ENCODE measurements at places on chromosomes 6 and 20. TPM values are rescaled to one million over a fixed set of nuclear protein-coding genes. Genes with fewer than 3 reads are reported as not detected.
A peak's percentile ranks its signal among the peaks of the same experiment; 100 is the strongest.

The SLC22A7 gene
- polyA plus RNA-seq = 0.05 TPM

DNA sequence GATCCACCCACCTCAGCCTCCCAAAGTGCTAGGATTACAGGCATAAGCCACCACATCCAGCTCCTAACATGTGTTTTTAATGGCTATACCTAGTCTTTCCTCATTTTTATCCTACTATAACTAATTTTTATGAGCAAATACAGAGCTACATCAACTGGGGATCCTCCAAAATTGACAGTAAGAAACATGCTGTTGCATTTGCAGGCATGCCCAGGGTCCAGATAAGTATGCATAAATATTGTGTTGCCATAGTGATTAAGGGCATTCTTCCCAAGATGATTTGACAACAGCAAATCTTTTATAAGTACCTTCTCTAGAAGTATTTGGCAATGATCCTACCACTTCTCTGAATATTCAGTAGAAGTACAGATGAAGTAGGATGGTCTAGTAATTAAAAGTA, 41.9 kb upstream of the MOXD1 start:
- DNase-seq = no peak

GRCh38 chr6:168884646-168885086, 369.0 kb downstream of the THBS2 start:
- DNase-seq = peak; percentile 38

DNA sequence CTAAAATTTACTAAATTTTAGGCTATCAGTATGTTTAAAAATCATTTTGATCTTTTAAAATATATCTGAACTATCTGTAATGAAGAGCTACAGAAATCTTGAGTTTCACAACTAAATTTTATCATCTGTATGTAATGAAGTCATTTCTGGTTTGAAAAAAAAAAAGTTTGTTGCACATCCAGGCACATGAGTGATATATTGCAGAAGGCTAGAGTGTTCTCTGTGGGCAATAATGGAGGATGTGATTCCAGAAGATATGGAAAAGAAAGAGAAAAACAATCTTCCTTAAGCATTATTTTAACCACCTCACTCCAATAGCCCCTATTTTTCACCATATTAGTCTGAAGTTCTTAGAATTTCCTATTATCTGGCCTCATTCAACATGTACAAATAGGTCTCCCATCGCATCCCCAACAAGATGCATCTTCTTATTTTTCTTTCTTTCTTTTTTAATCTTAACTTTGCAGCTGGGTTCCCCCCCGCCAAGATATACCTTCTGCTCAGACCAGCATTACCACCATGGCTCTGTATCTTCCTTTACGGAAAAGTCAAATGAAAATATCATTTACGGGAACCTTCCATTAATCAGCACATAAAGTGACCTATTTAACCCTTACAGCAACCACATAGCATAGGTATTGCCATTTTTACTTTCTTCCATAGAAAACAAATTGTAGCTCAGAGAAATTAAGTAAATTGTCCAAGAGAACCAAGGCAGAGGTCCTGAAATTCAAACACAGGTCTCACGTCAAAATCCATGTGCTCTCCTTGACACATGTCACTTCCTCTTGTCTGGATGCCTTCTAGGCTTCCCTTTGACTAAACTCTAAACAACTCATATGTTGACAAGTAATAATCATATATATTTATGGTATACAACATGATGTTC, 116.9 kb downstream of the KIF13A start:
- no peak for DNase-seq

The SPAG4 gene
- 1.9 TPM for polyA plus RNA-seq

DNA sequence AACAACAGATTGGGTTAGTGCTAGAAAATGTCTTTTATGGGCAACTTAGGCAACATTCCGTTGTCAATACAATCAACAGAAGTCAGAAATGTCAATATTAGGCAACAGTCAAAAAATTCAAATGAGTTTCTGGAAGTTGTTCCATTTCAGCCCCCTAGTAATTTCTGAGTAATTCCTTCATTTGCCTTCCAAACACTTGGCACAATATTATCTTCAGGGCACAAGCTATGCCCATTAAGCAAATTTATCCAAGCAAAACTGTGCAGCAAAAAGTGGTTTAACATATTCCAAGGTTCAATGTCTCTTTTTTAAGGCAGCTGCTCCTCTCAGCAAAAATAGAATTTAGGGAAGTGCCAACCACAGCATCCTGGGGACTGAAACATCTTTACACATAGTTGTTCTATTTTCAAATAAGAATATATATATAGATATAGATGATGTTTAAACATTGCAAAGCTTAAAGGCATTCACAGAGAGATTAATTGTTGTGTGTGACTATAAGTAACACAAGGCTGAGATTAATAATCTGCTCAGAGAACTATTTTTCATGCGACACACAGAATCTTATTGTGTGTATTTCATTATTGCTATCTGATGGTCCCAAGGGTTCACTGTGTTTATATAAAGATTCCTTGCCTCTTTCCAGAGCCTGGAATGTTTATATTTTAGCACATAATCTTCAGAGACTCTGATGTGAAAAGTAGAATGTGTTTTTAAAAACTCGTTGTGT, 75.2 kb upstream of the ADTRP start:
- DNase-seq = no peak

DNA sequence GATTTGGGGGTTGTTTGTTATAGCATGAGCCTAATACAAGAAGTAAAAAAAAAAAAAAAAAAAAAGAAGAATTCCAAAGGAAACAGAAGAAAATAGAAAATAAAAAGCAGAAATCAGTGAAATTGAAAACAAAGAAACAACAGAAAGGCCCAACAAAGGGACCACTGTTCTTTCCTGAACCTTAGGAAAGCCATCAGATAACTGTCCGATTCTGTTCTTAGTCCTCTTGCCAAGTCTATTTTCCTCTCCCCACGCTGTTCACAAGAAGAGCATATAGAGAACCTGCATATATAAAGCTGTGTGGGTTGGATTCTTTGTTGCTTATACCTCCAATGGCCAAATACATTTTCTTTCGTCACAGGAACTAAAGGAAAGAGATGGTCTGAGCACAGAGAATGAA, 38.0 kb upstream of the IPCEF1 start:
- no peak for DNase-seq

The MTFR2 gene
- polyA plus RNA-seq = 1.9 TPM

- no peak for DNase-seq
Observed at GRCh38 chr6:129692467-129692866, 17.5 kb downstream of the ARHGAP18 start.

DNA sequence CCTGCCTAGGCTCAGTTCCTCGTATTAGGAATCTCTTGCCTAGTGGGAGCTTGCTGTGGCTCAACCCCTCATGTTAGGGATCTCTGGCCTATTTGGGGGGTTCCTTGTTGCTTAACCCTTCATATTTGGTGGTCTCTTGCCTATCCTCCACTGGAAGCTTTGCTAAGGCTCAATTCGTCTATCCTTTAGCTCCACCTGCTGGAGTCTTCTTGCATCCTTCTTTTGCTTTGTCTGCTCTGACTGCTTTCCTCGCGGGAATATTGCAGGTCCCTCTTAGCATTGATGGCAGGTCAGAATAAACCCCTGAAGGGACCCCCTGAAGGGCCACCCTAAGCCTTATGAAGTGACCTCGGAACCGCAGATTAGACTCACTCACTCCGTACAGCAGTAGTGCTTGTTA, 203.0 kb upstream of the TBX18 start:
- DNase-seq = no peak

The MUC21 gene
- not detected for polyA plus RNA-seq

DNA sequence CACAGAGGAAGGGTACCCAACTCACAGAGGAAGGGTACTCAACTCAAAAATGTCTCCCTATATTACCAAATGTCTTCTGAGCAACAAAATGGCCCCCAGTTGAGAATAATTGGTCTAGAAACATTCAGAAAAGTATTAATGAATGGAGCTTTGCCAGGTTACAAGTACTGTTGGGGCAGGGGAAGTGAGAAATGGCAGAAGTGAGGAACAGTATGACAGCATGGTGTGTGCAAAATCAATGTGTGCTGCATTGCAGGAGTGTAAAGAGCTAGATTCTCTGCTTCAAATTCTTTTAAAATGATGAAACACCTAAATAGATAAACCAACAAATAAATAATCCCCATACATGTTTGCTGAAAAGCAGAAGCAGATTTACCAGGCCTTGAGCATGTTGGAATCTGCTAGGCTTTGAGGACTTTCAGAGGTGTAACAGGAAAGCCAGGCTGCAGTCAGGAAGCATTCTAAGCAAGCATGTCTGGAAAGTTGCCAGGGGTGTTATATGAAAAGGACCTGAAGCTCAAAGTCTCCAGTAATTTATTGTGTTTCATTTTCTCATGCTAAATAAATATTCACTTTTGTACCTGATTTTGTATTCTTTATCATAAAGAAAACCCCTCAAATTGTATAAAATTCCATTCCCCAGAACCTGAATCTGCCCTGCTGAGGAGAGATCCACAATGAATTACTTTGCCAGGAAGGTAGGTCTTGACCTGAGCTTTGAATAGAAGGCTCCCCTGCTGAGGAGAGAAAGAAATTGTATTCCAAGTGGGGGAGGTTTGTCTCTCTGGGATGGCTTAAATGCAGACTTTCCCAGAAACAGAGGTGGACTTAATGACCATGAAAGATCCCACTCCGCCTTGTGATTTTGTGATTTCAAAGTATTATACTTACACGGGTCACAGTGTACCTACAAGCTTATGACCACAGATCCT, 265.0 kb upstream of the MARCKS start:
- DNase-seq = no peak

GRCh38 chr20:39885975-39886649, 802.9 kb downstream of the MAFB start:
- peak; percentile 78 for DNase-seq

Measured in muscle of back (tissue), 13 donors.